Kidney glomerular epithelial cell (primary cell): ENCODE measurements at places on chromosomes 11 and 22.
A peak's percentile ranks its signal among the peaks of the same experiment; 100 is the strongest.

GRCh38 chr22:35556666-35557065, 16.0 kb downstream of the RASD2 start:
- no peak for DNase-seq

DNA sequence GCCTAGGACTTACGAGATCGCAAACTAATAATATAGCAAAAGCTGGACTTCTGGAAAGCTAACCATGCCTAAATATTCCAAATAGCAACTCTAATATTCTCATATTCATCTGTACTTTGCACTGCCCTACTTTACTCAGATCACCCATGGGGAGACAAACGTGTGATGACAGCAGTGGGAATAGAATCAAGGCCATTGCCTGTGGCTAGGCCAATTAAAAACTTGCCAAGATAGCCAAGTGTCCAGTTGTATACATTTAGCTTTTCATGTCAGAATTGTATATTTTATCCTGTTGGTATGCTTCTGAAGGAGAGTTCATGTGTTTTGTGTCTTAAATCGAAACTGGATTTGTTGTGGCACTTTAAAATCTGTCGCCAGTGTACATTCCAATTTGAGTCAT, 1.2 kb upstream of the CEP126 start:
- DNase-seq, result no peak

GRCh38 chr11:125132596-125132995, 21.2 kb upstream of the TMEM218 start:
- no peak for DNase-seq

- no peak for DNase-seq
Measured at GRCh38 chr11:64084951-64085710, 49.4 kb downstream of the FLRT1 start.

DNA sequence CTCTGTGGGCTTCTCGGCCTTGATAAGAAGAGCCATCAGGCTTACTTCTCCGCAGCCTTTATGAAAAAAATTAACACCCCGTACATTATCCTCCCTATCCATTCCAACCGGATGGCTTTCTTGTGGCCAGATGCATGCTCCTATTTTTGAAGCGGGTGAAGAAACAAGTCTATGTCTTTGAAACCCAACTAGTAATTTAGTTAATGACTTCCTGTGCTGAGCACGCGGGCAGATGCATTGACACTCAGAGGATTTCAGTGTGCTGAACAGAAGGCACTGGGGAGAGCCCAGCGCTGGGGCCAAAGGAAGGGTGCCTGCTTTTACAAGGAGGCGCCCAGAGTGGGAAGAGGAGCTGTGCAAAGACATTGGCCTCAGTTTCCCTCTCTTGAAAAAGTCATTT, 53.3 kb downstream of the ARHGAP8 start:
- no peak for DNase-seq

GRCh38 chr11:44452827-44453572, 112.5 kb upstream of the CD82 start:
- DNase-seq, result no peak

DNA sequence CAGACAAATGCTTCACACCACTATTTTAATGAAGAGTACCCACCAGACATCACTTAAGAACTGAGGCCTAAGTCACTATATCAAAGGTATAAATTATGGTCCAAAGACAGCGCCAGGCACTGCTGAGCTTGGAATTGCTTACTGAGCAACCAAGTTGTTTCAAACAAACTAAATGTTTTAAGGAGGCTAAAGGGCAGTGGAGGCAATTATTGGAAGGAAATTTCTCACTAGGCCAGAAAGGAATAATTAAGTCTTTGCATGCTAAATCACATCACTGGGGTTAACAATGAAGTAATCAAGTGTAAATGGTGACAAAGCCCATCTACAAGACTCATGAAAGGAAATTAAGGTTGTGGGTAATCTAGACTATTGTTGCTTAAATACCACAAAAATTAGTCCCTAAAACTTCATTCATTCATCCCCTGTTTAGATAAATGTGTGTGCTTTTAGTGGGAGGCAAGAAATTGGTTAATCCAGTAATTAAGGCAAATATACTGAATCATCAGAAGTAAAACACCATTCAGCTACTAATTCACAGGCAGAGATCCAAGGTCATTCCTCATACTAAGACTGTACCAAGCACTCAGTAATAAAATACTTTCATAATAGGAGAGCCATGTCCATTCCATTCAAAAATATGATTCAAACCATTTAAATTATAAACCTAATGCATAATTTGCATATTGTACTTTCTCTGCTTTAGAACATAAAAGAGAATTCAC, 21.2 kb downstream of the LGR4 start:
- peak; percentile 25 for DNase-seq

DNA sequence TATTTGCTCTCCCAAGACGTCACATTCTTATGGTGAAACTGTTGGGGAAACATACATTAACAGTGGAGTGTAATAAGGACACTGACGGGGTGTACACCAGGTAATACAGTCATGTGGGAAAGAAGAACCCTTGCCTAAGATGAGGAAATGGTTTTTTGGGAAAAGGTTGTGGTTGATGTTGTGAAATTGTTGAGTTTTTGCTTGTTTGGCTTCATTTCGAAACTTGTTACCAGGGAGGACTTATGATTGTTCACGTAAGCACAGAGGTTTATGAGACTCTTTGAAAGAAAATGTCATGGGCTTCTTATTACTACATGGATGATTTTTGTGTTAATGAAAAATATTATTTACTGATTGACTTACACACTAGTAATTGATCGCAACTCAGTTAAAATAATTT, 16.8 kb downstream of the ANO3 start:
- DNase-seq, result no peak

DNA sequence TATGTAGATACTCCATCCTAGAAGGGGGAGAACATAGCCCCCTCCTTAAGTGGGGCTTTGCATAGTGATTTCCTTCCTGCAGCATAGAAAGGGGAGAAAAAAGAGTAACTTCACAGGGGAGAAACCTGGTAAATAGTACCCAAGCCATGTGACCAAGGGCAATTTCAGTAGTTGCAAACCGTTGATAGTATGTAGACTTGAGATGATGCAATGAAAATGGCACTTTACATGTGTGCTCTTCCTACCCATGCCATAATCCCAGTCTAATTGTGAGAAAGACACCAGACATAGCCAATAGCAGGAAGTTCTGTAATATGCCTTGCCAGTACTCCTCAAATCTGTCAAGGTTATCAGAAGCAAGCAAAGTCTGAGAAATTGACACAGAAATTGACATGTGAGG, 104.1 kb downstream of the NCAM1 start:
- DNase-seq, result no peak

GRCh38 chr22:47259049-47259448, 496.6 kb downstream of the TBC1D22A start:
- DNase-seq, result no peak

GRCh38 chr11:43735961-43736360, 55.4 kb downstream of the HSD17B12 start:
- no peak for DNase-seq

- DNase-seq, result no peak
Measured at GRCh38 chr11:1493650-1494244, 7.2 kb upstream of the MOB2 start.

DNA sequence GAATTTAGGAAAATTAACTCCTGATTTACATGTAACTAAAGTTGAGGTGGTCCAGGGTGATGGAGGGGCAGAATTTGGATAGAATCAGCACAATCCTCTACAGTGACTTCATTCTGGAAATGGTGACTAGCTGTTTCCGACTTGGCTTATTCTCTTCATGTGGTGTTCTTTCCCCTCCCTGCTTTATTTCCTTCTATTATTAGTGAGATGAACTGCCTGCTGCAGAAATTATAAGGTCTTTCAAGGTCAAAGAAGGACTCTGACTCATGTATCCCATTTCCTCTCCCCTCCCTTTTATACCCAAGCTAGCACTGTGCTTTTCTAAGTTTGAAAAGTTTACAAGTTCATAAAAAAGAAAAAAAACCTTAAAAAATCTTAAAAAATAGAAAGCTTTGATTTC, 12.2 kb upstream of the MRPL17 start:
- peak; percentile 7 for DNase-seq

GRCh38 chr22:39360674-39361413, 11.1 kb downstream of the SYNGR1 start:
- DNase-seq, result peak; percentile 72

GRCh38 chr11:115741376-115742107, 237.3 kb upstream of the CADM1 start:
- no peak for DNase-seq

DNA sequence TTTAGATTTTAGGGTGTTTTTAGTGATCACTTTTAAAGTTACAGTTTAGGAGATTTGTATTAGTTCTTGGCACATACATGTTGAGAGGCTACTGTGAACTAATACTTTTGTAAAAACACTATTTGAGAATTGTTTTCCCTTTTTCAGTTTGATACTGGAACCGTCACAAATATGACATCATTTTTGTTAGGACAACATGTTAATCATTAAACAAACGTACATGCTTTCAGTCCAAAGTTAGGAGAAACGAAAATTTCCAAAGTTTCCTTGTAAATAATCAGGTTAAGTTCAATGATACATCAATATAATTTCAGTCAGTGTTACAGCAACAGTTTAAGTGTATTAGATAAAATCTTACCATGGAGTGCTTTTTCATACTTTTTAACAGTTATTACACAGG, 53.1 kb downstream of the SPECC1L start:
- no peak for DNase-seq

- no peak for DNase-seq
Measured at GRCh38 chr11:72263361-72263760, 19.4 kb upstream of the PHOX2A start.

DNA sequence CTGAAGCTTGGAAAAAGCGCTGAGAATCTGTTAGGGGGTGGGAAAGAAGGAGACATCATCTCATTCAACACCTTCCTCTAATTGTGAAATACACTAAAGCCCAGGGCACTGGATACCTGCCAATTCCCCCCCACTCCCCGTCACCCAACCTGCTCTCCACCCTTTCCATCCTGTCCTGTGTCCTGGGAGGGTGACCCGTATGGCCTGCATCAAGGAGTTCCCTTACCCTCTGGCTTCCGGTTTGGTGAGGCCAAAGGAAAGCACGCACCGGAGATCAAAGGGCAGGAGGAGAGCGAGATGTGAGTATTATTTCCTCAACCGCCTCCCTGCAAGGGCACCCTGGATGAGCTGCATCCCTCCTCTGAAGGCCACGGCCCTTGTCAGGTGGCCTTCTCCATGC, 65.0 kb upstream of the PTPRJ start:
- no peak for DNase-seq

- no peak for DNase-seq
Measured at GRCh38 chr11:119370486-119371046, 10.9 kb downstream of the USP2 start.

GRCh38 chr11:66543263-66544107, 2.4 kb downstream of the ZDHHC24 start:
- peak; percentile 39 for DNase-seq

DNA sequence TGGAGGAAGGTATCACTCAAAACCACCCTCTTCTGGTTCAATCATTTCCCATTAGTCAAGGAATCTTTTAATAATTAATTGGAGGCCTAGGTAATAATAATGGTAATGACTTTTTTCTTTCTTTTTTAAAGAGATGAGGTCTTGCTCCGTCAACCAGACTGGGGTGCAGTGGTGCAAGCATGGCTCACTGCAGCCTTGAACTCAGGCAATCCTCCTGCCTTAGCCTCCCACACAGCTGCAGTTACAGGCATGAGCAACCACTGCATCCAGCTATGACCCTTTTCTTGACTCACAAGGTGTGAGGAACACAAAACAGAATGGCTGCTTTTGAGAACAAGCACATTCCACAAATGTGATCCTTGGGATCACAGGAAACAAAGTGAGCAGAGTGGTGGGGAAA, 3.6 kb downstream of the POLDIP3 start:
- DNase-seq, result peak; percentile 78

DNA sequence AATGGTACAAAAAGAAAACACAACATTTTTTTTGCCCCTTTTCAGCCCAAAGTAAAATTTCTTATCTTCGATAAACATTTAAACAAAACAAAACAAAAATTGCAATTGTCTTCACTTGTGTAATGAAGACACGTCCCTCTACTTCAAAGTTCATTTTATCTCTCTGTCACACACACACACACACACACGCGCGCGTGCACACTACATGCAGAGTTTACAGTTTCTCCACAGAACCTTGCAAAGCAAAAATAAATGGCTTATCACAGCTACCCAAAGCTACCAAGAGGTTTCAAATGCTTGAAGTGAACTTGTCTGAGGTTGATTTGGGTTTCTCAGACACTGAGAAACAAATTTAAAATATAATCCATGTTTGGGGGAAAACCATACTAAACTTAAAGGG, 72.3 kb downstream of the ETS1 start:
- DNase-seq, result no peak

- DNase-seq, result no peak
Measured at GRCh38 chr11:106276859-106277436, 199.5 kb downstream of the AASDHPPT start.

GRCh38 chr11:87736928-87737327, 438.3 kb downstream of the RAB38 start:
- no peak for DNase-seq

DNA sequence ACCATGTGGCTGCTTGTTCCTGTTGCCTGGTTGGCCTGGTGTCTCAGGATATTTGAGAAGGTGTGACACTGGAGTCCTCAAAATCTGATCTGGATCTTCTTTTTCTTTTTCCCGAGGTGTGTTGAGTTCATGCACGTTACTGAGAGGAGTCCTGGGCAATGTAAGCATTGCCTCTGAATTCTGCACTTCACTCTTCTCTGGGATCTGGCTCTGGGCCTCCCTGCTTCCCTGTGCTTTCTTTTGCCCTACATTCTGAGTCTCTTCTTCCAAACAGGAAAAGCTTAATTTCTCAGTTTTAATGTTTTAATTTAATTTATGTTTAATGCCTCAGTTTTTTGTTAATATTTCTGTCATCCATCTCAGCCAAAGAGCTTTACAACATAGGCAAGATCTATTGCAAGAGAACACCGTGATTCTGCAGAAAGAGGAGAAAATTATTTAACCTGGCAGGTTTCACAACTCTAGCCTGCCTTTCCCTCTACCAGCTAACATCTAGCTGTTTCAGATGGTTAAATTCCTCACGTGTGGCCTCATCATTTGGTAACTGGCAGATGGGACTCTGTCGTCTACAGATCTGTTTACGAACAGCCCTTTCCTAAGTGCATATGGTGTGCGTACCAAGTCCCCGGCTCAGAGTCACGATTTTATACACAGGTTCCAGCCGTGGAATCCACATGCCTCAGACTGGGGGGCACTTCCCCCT, 24.7 kb downstream of the LDLRAD3 start:
- DNase-seq, result no peak

- no peak for DNase-seq
Measured at GRCh38 chr22:19654338-19654987, 59.8 kb upstream of the SEPTIN5 start.

GRCh38 chr11:44561275-44561805, 4.1 kb upstream of the CD82 start:
- DNase-seq, result no peak

- no peak for DNase-seq
Measured at GRCh38 chr11:66124564-66124963, 54.5 kb downstream of the PACS1 start.
